ENCODE measurements at places on chromosomes 3 and 15.

DNA sequence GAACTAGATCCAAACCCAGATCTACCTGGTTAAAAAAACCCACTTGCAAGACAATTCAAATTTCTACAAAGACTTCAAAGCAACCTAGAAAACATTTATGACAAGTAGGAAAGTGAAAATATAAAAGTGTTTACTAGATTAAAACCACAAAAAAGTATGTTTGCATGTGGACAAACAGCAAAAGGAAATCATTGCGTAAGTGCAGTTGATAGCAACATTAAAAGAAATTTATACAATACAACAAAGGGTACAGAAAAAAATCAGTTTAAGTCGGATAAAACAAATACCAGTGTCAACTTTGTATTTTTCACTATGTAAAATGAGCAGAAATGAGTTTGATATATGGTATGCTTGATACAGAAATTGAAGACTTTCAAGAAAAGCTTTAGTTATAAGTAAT lies 2.6 kb downstream of the EIF5A2 start:
- no peak for DNase-seq

DNA sequence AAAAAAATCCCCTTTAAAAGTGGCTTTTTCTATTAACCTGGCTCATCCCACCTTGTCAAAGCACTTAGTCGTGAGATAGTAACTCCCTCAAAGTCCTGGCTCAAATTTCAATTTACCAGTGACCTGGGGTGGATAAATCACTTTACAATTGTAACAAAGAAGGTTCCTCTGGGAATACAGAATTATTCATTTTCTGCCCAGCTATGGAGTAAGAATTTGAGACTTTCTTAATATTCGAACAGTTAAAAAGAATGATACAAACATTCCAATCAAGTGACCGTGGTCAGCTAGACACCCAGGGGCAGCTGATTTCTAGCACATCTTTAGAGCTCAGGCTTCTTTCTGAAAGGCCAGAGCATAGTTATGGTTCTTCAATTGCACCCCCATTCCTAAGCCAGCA lies 291.0 kb upstream of the TGFBR2 start:
- DNase-seq, result no peak

DNA sequence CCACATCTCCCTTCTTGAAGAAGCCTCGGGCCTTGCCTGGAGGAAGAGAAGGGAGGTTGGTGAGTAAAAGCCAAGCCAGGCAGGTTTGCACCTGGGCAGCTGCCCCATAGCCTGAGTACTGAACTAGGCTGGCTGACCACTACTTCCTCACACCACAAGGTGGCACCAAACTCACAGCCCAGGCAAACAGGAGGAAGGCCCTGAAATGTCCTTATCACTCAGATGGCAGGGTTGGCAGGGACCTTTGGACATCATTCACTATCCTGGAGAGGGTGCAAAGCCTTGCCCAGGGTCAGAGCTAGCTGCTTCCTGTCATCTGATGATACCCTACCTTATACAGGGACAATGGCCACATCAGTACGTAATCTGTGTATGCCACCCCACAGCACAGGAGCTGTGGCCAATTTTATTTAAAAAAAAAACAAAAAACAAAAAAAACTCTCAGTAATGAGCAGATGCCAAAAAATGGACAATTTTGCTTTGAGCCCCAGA lies 2.2 kb upstream of the GRAMD2A start:
- peak; percentile 63 for DNase-seq

DNA sequence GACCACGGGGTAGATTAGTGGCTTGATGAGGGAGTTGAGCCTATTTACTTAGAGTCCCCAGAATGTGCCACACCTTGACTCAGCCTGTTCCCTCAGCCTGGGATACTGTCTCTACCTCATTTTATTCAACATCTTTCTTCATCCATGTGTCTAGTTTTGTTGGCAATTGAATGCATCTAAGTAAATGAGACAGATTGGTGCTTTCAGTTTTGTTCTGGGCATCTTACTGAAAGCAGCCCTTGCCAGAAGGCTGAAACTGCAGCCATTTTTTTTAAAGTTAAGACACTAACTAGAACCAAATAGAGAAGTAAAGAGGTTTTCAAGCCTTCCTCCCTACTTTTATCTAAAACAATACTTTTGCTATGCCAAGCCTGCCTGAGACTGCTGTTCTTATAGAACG lies 246.8 kb downstream of the SLCO3A1 start:
- DNase-seq, result no peak

DNA sequence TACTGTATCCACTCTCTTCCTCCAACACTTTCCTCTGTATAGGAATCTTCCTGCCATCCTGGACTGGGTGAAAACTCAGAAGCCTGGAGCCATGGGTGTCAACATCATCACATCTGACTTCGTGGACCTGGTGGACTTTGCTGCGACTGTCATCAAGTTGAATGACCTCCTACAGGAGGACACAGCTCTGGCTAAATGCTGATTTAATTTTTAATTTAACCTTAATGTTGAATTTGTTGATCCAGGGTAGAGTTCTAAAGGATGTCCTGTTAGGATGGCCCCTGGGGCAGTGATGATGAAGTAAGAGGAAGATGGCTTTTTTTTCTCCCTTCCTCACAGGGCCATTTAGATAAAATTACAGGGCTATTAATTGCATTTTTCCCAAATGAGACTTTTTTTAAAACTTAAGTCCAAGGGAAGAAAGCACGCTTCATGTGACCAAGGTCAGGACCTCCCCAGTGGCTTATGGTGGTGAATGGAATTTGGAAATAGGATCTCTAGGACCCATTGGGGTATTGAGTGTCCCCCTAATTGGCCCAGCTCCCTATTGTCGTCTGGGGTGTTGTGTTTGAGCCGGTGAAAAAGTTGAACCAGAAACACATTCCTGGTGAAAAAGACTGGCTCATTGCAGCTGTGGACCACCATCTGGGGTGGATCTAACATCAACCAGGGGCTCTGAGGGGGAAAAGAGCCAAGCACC lies 125.7 kb upstream of the ZBED2 start:
- DNase-seq, result no peak

DNA sequence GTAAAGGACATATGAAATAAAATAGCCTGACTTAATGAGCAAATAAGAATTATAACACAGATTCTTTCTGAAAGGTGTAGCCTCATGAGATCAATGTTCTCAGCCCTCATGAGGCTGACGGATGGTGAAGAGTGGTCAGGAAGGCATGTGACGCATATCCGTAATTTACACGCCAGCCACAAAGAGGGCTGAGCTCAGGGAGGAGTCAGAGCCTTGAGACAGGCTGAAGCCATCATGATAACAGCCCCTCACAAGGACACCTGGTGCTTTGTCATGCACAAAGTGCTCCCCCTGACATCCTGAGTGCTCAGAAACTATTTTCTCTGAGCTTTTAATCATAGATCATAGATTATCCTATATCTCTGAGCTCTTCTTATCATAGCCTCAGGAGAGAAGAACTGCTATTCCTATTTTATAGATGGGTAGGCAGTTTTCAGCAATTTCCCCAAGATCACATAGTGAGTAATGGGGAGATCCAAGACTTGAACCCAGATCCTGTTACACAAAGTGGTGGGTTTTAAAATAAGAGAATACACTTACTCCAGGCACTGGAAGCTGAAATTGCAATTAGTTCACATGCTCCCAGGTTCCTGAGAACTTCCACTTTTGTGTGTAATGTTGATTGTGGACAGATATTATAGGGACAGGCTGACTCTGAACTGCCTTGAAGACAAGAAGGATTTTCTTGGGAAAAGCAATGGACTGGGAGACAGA lies 267.1 kb downstream of the RPLP1 start:
- DNase-seq, result no peak

- no peak for DNase-seq
These were observed 64.5 kb downstream of the EPHA3 start for GRCh38 chr3:89171687-89172545.

DNA sequence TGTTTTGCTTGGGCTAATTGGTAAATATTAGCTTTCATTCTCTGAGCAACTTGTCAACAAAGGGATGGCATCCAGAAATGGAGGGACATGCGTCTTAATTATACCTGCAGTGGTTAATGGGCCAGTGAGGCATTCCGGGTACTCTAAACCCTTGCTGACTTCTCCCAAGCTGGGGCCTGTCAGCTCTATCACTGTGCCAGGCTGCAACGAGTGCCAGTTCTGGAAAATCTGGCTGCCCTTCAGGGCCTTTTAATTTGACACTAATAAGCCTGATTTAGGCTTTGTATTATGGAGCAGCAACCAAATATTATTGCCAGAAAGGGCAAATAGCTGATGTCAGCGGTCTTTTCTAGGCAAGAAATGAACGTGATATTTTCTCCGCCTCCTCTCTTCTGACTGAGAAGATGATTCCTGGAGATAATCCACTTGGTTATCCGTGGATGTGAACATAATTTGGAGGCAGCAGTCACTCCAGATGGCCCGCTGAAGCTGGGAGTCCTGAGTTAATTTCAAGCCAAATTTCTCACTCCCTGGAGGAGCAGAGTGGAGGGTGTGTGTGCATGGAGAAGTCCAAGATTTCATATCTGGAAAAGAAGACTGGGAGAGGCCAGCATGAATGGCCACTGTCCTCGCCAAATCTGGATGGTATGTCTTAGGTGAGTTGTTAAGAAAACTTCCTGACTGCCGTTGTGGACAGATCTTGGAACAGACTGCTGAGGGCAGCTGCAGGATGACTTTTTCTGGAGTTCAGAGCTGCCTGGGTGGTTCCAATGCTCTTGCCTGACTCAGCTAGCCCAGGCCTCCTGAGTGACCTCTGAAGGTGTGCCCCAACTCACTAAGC lies 44.4 kb upstream of the PSMD6 start:
- no peak for DNase-seq

DNA sequence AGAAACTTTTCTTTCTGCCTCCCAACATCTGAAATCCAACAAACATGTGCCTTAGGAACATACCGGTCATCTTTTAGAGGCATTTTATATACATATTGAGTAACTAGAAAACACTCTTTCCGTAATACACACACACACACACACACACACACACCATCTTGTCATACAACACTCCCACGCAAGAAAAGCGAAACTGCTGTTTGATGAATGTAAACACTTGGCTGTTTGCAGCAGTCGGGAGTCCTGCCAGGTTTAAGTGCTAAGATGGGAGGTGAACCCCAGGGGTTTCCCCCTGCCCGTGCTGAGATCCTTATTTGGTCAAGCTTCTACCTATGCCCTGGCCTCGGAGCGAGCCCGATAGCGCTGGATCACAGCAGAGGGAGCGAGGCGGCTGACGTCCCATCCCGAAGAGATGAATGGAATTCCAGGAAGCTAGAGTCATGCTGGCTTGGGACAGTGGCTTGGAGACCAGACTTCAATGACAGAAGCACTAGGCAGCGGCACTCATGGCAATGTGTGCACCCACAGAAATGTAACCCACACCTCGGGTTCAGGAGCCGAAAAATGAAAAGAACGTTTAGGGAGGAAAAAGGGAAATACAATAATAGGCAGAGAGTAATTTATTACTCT lies 1.3 kb upstream of the THBS1 start:
- peak; percentile 56 for DNase-seq

DNA sequence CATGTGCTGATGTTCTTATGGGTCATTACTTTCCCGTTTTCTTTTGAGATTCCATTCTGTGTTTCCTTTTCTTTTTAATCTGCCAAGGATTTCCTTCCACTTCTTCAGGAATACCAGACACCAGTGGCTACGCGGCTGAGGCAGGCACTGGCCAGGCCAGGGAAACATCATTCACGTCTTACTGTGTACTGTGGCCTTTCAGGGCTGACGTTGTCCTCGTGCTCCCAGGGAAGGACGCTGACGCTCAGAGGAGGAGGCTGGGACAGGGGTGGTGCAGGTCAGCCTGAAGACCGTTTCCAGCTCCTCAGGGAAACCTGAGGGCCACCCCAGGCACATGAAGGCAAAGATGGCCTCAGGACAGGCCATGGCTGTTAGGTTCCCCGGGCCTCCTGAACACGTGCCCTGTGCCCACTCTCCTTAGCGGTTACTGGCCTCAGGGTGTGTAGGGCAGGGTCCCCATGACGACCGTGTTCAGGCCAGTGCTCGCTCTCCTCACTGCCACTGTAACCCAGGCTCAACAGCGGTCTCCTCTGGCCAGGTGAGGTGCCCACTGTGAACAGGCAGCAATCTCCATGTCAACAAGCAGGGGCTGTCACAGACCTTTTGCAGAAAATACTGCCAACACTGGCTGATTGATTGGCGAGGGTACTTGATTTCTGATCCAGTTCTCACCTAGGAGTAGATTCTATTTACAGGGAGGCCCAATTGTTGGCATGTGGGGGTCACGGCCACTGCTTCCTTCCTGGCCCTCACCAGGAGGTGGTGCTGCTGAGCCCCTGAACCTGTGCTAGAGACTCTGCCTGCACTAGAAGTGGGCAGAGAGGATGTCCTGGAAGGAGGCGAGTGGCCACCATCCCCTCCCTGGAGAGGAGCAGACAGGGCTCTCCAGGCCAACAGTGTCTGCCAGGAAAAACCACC lies 169.5 kb downstream of the ATP10A start:
- DNase-seq, result peak; percentile 1

GRCh38 chr3:189554868-189555557 lies 76.2 kb upstream of the TP63 start:
- DNase-seq, result no peak

DNA sequence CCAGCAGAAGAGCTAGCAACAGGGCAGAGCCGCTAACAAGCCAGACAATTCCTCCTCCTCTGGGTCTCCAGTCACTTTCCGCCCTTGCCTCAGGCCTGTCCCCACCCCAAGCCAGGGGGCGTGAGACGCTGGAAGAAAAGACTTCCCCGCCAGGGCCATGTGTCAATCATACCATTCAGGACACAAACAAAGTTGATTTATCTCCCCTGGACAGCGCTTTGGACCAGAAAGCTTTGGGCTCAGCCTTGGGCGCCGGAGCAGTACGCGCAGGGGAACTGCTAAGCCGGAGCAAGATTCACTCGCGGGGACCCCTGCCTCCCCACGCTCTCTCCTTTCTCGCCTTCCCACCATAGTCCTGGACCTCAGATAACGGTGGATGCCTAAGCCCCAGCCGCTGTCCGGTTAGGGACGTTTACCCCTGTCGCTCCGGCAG lies 479 bp downstream of the LRRC2 start:
- DNase-seq, result no peak

GRCh38 chr3:57288403-57288802 lies 4.1 kb downstream of the ASB14 start:
- no peak for DNase-seq

DNA sequence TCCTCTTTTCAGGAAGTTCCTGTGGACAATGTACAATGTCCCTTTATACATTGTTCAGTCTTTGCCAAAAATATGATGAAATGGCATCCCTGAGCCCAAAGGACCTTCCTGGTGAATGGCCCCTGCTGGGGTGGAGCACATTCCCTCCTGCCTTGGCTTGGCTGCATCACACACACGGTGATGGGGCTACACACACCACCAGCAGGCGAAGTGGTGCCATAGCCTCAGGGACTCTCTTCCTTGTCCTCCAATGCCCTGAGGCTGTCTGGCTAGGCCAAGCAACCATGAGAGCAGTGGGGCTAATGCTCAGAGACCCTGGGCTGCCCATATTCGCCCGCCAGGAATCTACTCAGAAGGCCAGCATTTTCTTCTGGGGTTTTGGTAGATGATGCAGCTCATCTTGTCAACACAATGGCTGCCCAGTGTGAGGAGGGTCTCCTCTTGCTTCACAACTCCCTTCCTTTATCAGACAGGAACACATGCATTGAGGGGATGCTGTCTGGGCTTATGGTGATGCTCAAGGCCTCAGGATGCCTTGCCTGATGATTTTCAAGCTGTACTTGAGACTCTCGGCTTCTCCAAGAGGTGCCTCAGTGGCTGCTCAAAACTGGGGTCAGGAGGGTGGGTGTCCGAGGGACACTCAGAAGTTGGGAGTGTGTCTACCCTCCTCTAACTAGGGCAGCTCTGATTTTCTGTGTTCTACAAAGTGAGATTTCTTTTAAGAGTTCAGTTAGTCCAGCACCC lies 40.9 kb upstream of the EPHB1 start:
- DNase-seq, result no peak

Data from SHP77 (cell line).